ENCODE measurements at places on chromosomes 5 and 9.

DNA sequence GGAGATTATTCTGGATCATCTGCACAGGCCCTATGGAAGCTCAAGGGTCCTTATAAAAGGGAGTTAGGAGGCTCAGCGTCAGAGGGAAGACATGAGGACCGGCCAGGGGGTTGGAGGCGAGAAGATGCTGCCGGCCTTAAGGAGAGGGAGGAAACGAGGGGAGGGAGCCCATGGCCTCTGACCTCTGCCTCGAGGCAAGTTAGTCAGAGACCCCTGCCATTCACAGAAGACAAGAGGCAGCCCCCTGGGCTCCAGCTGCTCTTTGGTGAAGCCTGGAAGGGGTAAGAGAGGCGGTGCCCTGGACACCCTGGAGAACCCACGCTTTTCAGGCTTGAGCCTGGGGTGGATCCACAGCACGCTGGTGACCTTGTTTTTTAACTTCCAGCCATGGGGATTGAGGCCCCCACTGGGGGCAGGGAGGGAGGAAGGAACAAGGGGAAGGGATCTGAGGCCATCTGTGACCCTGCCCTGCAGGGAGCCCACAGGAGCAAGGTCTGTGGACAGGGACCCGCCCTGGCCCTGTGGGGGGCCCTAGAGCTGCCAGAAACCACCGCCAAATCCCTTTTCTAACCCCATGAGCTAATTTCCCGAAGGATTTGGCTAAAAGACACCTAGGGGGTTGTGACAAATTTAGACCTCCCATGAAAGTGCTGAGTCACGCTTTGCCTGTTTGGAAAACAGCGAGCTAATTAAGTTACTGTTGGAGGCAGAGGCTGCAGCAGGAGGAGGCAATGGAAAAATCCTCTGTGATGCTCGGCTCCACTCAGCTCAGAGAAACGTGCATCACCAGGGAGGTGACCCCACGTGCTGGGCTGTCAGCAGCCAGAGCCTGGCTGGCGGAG is 49.7 kb downstream of the OLFM1 start:
- no peak for DNase-seq

DNA sequence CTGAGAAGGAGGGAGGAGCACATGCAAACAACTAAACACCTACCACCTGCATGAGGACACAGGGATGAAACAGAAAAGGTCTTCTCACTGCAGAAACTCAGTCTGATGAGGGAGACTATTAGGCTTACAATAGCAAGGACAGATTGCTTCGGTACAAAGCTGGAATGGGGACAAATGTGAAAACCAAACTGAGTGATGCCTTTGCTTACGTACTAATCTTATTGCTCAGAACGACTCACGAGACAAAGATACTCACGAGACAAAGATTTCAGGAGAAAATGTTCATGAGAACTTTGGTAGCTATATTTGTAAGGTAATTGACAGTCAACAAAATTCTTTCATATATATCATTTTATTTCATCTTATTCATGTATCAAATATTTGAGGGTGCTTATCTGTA is 71.9 kb upstream of the TAF1L start:
- DNase-seq = no peak

GRCh38 chr9:20403346-20403745 is 219.0 kb downstream of the MLLT3 start:
- peak; percentile 8 for DNase-seq

DNA sequence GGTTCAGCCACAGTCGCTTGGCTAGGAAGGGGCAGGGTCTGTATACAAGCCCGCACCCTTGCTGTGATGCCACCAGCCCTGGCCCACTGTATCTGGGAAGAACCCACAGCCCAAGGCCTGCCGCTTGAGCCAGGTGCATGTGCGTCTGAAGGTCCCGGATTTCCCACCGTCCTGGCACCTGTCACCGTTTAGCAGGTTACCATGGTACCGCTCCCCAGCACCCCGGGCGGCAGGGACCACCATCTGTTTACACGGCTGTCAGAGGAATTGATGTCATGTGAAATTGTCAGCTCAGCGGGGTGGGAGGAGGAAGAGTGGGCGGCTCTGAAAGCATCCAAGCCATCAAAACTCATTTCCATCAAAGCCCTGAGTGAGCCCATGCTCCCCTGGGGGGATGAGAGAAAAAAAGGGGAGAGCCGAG is 92.7 kb downstream of the HRH2 start:
- DNase-seq = no peak

- no peak for DNase-seq
Observed at GRCh38 chr9:95057101-95057500, 260.4 kb downstream of the FANCC start.

GRCh38 chr5:109396965-109397364 is 12.8 kb downstream of the PJA2 start:
- no peak for DNase-seq

GRCh38 chr5:144093868-144094267 is 76.6 kb downstream of the YIPF5 start:
- no peak for DNase-seq

DNA sequence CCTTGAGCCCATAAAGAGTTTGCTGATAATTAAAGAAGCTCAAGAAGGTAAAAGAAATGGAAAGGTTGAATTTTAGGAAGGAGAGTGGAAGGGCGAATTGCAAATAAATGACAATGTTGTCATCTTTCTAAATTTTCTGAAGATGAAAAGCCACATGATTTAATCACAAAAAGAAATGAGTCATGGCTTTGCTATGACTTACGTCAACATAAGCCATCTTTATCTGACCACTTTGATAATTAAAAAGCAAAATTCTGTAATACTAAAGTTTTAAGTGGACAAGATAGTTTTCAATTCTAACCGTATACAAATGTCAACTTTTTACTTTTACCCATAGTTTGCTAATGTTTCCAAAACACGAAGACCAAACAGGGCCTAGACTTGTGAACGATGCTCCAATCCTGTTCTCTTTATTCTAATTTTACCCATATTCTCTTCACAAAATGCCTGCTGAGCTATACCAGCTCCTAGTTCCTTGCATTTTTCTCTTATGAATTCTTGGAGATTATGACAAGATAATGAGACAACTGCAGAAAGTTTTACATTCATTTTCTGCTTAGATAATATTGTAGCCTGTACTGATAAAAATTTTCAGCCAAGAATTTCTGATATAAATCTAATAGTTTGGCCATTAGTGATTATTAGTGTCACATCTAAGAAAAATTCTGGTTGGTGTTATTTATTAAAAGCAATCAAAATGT is 21.8 kb upstream of the PRUNE2 start:
- DNase-seq = no peak

DNA sequence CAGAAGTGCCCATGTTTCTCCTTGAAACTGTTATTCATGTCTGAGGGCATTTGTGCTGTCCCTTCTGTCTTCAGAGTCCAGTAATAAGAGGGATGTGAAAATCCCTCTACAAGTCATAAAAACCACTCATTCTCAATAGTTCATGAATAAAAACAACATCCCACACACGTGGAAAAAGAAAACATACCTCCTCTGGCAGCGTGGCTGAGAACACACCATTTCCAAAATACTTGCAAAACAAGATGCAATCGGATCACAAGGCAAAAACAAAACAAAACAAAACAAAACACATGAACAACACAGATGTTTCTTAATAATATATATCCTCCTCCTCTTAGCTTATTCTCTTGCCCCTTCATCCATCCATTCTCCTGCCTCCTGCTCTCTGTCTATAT is 71.0 kb upstream of the EQTN start:
- DNase-seq = no peak

GRCh38 chr5:65955746-65956145 is 29.4 kb downstream of the ERBIN start:
- no peak for DNase-seq

- peak; percentile 39 for DNase-seq
Observed at GRCh38 chr5:65482736-65483545, 1.2 kb upstream of the ADAMTS6 start.

- no peak for DNase-seq
Observed at GRCh38 chr5:38667499-38667776, 111.0 kb upstream of the LIFR start.

- DNase-seq = peak; percentile 87
Observed at GRCh38 chr9:128127568-128127989, at the start of gene PTGES2. Gene PTGES2, minus strand, starts transcription at chr9:128127729. Its CDS starts 12 bp downstream, at chr9:128127717.

DNA sequence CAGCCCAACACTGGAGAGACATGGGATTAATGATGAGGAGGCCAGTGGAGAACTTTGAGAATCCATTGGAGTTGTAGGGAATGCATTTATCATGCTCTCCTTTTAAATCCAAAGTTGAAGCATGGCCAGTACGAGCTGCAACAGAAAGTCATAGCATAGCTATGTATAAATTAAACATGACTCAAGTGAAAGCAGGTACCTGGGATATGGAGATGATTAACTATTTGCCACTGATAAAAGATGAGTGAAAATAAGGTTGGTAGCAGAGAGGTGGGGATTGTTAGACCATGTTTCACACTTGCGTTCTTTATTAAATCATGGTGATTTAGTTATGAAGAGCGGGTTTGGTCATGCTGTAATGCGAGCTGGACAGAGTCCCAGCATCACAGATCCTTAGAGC is 189.6 kb downstream of the ARHGEF28 start:
- no peak for DNase-seq

- no peak for DNase-seq
Observed at GRCh38 chr5:139701056-139701741, 53.0 kb downstream of the CXXC5 start.

- DNase-seq = no peak
Observed at GRCh38 chr9:9142001-9142400, 1342.4 kb upstream of the DMAC1 start.

DNA sequence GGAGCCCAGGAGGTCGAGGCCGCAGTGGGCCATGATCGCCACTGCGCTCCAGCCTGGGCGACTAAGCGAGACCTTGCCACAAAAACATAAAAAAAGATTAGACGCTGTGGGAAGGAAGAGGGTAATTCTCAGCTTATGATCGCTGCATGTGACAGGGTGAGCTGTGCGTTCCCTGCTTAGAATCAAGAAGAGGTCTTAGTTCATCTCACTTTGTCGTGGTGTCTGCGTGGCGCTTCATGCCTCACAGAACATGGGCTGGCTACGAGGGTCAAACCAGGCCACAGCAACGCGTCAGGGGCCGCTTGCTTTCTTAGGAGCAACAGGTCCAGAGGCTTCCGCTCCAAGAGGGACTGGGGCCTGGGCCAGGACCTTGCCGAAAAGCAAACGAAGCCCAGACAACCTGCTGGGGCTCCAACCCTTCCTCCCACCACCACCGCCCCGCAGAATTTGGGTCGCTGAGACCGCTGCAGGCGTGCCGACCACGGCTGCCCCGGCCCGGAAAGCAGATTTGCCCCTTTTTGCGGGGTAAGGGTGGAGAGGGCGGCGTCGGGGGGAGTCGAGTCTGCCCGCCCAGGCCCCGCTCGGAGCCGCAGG is 10.0 kb upstream of the GRIN1 start:
- no peak for DNase-seq

DNA sequence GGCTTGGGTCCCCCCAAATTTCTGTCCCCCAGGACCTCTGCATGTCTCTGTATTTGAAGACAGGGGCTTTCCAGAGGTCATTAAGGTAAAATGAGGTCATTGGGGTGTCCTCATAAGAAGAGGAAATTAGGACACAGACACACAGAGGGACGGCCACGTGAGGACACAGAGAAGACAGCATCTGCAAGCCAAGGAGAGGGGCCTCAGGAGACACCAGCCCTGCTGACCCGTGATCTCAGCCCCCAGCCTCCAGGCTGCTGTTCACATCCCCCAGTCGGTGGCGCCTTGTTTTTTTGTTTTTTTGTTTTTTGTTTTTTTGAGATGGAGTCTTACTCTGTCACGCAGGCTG is 1.2 kb upstream of the CCDC183 start:
- DNase-seq = no peak

DNA sequence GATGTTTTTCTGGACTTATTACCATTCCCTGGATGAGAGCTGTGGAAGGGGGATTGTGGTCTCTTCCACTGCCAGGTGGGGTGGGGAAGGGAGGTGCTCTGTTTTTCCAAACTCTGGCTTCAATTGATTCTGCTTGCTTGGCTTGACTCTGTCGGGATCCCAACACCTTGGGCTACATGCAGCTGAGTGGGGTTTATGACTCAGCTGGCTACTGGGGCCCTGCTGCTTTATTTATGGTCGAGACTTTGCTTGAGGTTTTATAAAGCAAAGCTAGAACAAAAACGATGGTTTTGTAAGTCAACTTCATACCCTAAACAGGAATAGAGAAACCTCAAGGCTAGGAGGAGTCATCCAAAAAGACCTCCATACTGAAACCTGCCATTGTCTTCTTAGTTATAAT is 76.3 kb downstream of the AOPEP start:
- no peak for DNase-seq

- DNase-seq = no peak
Observed at GRCh38 chr5:127013407-127013806, 17.0 kb downstream of the MARCHF3 start.

GRCh38 chr5:58224661-58225060 is 235.2 kb downstream of the PLK2 start:
- DNase-seq = no peak

GRCh38 chr9:136721339-136722092 is 9.1 kb downstream of the DIPK1B start:
- no peak for DNase-seq

- no peak for DNase-seq
Observed at GRCh38 chr5:98296426-98296825, 477.0 kb upstream of the RGMB start.

GRCh38 chr5:103942587-103943186 is 380.1 kb upstream of the NUDT12 start:
- no peak for DNase-seq

DNA sequence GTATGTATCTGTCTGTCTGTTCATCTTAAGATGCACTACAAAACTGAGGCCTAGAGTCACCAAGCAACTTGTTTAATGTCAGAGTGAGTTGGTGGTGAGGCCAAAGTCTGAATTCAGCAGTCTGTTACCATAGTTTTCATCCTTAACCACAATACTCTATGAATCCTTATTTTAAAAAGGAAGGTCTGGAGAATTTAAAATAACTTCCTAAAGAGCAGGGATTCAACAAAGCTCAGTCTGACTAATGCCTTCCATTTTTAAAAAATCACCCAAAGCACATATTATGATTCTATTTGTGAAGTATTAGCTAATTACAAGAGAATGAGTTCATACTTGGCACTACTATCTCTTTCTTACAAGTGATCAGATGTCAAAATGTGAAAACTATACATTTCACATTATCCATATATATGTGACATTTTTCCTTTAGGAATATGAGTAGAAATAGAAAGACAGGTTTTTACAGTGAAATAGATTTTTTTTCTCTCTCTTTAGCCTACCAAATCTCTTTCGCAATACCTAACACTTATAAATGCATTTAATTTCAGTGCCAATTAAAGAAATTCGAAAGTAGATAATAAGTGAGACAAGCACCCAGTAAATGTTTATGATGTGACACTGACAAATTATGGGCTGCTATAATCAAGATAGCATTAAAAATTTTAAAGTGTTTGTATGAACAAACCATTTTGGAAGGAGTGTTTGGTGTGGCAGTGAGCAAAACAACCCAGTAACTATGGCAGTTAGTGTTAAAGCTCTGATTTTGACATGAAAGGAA is 102.3 kb upstream of the CDKN2B start:
- DNase-seq = no peak

GRCh38 chr5:91318724-91319123 is 64.4 kb downstream of the ARRDC3 start:
- DNase-seq = peak; percentile 22

DNA sequence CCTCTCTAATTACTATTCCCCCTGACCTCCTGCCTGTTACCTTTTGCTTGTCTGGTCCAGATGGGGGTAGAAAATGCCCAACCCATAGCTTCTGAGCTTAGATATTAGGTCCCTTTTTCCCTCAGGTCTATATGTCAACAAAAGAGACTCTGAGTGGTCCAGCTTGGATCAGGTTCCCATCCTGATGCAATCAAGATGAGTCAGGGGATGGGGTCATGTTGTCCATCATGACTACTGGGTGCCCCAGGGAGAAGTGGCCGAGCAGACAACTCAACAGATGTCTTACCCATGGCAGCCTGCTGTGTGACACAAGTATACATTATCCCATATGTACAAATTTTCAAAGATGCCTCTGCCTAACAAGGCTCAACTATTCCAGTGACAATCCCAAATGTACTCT is 9.1 kb upstream of the ANKH start:
- DNase-seq = no peak

Data from CD4-positive, alpha-beta T cell treated with Interleukin-10 for 1 hour (primary cell).